Hematopoietic multipotent progenitor cell treated with erythropoietin and hydrocortisone succinate and interleukin-3 and kit ligand, for 17 days (in vitro differentiated cells): ENCODE measurements at places on chromosomes 11 and 22.

DNA sequence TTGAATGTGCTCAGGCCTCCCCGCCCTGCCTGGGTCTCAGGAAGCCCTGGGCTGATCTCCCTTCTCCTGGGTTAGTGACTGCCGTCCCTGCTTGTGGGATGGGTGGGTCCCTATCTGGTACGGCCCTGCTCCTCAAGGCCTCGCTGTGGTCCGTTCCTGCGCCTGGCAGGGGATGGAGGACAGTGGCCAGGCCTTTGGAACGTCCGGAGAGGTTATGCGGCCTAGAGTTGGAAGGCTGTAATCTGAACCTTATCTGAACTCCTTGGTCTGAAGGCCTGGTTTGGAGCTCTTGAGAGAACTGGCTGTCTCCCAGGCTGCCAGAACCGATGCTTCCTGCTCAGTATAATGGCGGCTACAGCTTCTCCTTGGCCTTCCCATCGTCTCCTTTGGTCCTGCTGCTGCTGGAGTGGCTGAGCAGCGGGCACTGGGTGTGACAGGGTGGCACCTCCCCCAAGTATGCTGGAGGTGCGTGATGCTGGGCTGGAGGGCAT, 72.8 kb downstream of the FLI1 start:
- no peak for DNase-seq

GRCh38 chr11:2302306-2302895, 588 bp downstream of the TSPAN32 start:
- DNase-seq: no peak

GRCh38 chr22:50074551-50075530, 10.4 kb downstream of the MLC1 start:
- DNase-seq: no peak

GRCh38 chr22:44032126-44032730, 8.1 kb downstream of the PARVB start:
- no peak for DNase-seq
